ENCODE measurements at places on chromosomes 7 and 10. TPM values are rescaled to one million over a fixed set of nuclear protein-coding genes. Genes with fewer than 3 reads are reported as not detected.

CDC123 gene
- total RNA-seq, result 130 TPM

ADAM12 gene
- total RNA-seq, result 4.9 TPM

PRKCQ gene
- total RNA-seq, result 4.5 TPM

ADAM8 gene
- total RNA-seq, result 2.7 TPM

KIF20B gene
- 12.8 TPM for total RNA-seq

KCP gene
- total RNA-seq, result 0.22 TPM

HOXA11 gene
- 0.56 TPM for total RNA-seq

DNAJB12 gene
- total RNA-seq, result 31.5 TPM
